ENCODE measurements at places on chromosomes 6 and 20.

DNA sequence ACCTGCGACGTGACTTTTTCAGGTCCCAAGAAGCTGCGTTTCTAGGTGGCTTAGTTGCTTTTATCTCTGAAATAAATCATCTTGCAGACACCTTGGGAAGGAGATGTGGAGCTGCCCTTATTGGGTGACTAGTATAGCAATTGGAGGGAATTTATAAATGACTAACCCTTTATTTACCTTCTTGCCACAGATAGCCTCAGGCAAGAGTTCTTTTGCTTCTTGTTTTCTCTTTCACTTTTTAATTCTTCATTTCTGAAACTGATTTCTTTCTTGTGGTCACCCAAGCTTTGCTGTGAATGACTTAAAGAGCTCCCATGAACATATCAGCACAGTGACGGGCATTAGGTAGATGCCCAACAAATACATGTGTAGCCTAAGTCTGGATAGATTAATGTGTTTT, 3.0 kb downstream of the ADGRF4 start:
- no peak for DNase-seq

DNA sequence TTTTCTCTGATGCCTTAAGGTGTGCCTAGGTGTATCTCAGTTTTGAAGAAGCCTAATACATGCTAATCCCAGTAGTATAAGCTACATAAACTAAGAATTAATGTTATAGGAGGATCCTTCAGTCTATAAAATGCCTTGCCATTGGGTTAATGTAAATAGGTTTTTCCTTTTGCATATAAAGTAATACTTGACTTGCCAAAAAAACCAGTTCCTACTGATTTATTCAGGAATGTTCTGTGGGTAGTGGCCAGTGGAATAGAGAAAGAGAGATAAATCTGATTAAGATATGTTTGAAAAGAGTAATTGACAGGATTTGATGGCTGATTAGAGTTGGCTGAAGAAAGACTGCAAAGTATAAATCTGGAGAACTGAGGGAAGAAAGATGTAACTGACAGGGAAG, 273.4 kb downstream of the ZFAND3 start:
- no peak for DNase-seq

- no peak for DNase-seq
Measured at GRCh38 chr6:20740727-20741126, 206.5 kb downstream of the CDKAL1 start.

GRCh38 chr6:17103715-17104114, 1.9 kb downstream of the STMND1 start:
- no peak for DNase-seq

GRCh38 chr6:128954308-128955043, 71.5 kb downstream of the LAMA2 start:
- no peak for DNase-seq

DNA sequence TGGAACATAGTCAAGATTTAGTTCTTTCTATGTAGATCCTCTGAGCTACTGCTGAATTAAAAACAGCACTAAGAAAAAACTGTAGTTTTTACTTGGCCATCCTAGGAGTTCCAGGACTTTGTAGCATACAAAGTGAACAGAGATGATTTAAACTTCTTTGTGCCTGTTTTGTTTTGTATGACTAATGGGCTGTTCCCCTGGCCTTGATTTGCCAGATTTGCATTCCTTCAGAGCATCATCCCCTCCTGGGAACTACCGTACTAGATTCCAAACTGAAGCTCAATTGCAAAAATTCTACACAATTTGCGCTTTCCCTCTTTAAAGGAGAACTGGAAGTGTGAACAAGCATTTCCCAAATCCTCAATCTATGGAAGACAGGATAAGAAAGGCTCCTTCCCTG, 23.1 kb downstream of the ACOT13 start:
- peak; percentile 33 for DNase-seq
